ENCODE measurements at places on chromosomes 2 and 18. TPM values are rescaled to one million over a fixed set of nuclear protein-coding genes. Genes with fewer than 3 reads are reported as not detected.

GRCh38 chr2:222283634-222284033, 15.2 kb downstream of the PAX3 start:
- peaks cover 19% of the 10 kb centered on the region for H3K27me3 ChIP-seq
- H3K4me3 ChIP-seq: no peak overlapping the region
- no peak for DNase-seq
- H3K27ac ChIP-seq: no peak overlapping the region
- no peaks in the 10 kb centered on the region for H3K4me1 ChIP-seq

- H3K27ac ChIP-seq: peak overlapping the region; percentile 83
- peak overlapping the region; percentile 46 for H3K4me3 ChIP-seq
- H3K27me3 ChIP-seq: no peaks in the 10 kb centered on the region
- peak; percentile 65 for DNase-seq
- H3K36me3 ChIP-seq: no peaks in the 10 kb centered on the region
- H3K4me1 ChIP-seq: no peaks in the 10 kb centered on the region
These were observed 46.6 kb upstream of the HNRNPA3 start for GRCh38 chr2:177165721-177166711.

DNA sequence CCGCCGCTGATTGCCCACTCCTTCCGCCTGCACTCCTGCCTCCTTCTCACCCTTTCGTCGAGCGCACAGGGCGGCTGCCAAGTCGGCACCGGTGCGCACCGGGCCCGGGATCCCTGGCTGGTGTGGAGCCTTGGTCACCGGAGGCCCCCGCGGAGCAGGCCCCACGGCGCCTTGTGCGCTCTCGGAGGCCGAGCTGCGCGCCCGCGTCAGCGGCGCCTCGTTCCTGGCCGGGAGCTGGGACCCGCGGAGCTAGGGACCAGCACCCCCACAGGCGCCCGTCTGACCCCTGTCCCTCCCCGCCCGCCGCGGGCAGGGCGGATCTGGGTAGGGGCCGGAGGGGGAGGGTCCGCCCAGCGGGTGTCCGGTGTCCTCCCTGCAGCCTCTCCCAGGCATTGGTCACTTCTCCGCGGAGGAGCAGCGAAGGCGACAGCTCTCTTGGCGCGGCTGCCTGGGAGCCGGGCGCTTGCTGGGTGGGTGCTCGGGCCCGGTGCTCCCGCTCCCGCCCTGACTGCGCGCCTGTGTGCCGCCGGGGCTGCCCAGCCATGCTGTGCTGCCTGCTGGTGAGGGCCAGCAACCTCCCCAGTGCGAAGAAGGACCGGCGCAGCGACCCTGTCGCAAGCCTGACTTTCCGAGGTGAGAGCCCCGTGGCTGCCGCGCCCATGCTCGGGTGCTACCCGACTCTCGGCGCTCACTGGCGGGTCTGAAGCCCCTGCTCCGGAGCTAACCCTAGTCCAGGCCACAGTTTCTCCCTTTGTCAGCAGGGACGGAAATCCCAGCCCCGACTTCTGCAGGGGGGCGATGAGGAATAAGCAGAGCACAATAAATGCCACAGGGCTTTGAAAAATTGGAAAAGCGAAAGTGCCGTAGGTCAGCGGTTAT, 13.2 kb downstream of the DYSF start:
- H3K4me3 ChIP-seq: peak overlapping the region; percentile 68
- no peaks in the 10 kb centered on the region for H3K27me3 ChIP-seq
- H3K4me1 ChIP-seq: peaks cover 66% of the 10 kb centered on the region
- H3K27ac ChIP-seq: peak overlapping the region; percentile 73

DNA sequence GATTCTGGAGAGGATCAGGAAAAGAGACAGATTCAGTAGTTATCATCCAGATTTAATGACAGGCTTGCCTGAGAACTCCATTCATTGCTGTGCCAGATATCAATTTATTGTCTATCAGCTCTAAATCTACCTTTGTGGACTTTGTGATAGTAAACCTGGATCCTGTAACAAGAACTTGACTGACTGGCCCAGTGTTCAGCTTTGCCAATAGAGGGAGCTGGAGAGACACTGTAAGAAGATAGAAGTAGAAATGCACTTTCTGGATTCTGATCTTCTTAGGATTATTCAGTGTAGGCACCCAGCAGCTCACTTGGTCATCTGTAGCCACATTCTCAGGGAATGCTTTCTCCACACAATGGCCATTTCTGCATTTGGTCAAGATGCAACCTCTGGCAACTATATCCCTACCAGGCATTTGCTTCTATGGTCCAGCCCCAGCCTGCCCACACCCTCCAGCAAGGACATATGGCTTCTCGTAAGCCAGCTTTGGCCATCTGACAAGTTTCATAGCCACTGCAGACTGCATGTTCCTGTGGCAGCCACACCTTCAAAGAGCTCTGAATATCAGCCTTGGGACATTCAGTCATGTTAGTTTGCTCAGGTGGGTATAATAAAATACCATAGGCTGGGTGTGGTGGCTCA, 6.1 kb upstream of the SERPINB8 start:
- no peaks in the 10 kb centered on the region for H3K36me3 ChIP-seq
- H3K4me3 ChIP-seq: no peak overlapping the region
- no peak overlapping the region for H3K27ac ChIP-seq
- DNase-seq: no peak
- H3K4me1 ChIP-seq: no peaks in the 10 kb centered on the region

- no peak overlapping the region for H3K27ac ChIP-seq
- H3K4me1 ChIP-seq: no peaks in the 10 kb centered on the region
- no peak for DNase-seq
- no peaks in the 10 kb centered on the region for H3K27me3 ChIP-seq
These were observed 1099.0 kb upstream of the LRRTM1 start for GRCh38 chr2:81403508-81403907.

GRCh38 chr2:195659114-195659513, 2.1 kb downstream of the SLC39A10 start:
- no peaks in the 10 kb centered on the region for H3K27me3 ChIP-seq
- H3K4me1 ChIP-seq: peaks cover 33% of the 10 kb centered on the region
- peak overlapping the region; percentile 99 for H3K27ac ChIP-seq
- no peaks in the 10 kb centered on the region for H3K36me3 ChIP-seq
- H3K4me3 ChIP-seq: peak overlapping the region; percentile 99

GRCh38 chr2:105287692-105288091, 41.8 kb downstream of the TGFBRAP1 start:
- H3K27me3 ChIP-seq: no peaks in the 10 kb centered on the region
- no peak overlapping the region for H3K4me3 ChIP-seq
- H3K4me1 ChIP-seq: no peaks in the 10 kb centered on the region
- no peak overlapping the region for H3K27ac ChIP-seq
- H3K36me3 ChIP-seq: peaks cover 45% of the 10 kb centered on the region

DNA sequence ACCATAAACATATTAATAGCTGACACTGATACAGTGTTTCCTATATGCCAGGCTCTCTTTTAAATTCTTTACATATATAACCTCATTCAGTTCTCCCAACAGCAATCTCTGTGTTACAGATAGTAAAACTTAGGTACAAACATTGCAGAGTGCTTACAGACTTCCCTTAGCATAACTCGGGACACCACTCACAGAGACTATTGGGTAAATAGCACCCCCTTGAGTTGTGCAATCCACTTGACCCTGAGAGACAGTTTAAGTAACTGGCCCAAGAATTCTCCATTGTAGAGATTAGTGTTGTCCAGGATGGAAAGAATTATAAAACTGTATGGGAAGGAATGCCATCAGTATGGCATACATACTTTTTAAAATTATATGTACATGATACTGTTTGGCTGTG, 110.1 kb downstream of the POLE4 start:
- H3K36me3 ChIP-seq: no peaks in the 10 kb centered on the region
- H3K27me3 ChIP-seq: no peaks in the 10 kb centered on the region
- H3K4me3 ChIP-seq: no peak overlapping the region
- no peak overlapping the region for H3K27ac ChIP-seq
- DNase-seq: no peak

- DNase-seq: no peak
- no peak overlapping the region for H3K27ac ChIP-seq
- H3K4me1 ChIP-seq: peaks cover 21% of the 10 kb centered on the region
- no peaks in the 10 kb centered on the region for H3K27me3 ChIP-seq
- no peaks in the 10 kb centered on the region for H3K36me3 ChIP-seq
These were observed 3.3 kb upstream of the OSBPL6 start for GRCh38 chr2:178191004-178191508.

DNA sequence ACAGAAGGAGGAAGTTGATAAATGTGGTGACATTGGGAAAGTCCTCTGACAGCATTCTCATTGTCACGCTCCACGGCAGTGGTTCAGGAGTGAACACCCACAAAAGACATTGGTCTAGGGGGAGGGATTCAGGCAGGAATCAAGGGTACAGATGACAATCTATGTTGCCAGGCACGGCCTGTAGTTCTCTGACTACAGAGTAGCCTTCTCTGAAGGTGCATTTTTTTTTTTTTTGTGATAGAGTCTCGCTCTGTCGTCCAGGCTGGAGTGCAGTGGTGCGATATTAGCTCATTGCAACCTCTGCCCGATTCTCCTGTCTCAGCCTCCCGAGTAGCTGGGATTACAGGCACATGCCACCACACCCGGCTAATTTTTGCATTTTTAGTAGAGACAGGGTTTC, 7.4 kb upstream of the MOB1A start:
- H3K27ac ChIP-seq: no peak overlapping the region
- H3K27me3 ChIP-seq: no peaks in the 10 kb centered on the region
- H3K4me1 ChIP-seq: no peaks in the 10 kb centered on the region
- no peak overlapping the region for H3K4me3 ChIP-seq
- no peaks in the 10 kb centered on the region for H3K36me3 ChIP-seq

GRCh38 chr2:136008205-136008865, 22.9 kb upstream of the DARS1 start:
- H3K4me3 ChIP-seq: no peak overlapping the region
- H3K36me3 ChIP-seq: no peaks in the 10 kb centered on the region
- DNase-seq: peak; percentile 68
- H3K27me3 ChIP-seq: no peaks in the 10 kb centered on the region

- no peak overlapping the region for H3K4me3 ChIP-seq
- no peaks in the 10 kb centered on the region for H3K36me3 ChIP-seq
- DNase-seq: no peak
- H3K27ac ChIP-seq: no peak overlapping the region
- H3K27me3 ChIP-seq: no peaks in the 10 kb centered on the region
- no peaks in the 10 kb centered on the region for H3K4me1 ChIP-seq
These were observed 263.0 kb downstream of the ZNF516 start for GRCh38 chr18:76232010-76232409.

DNA sequence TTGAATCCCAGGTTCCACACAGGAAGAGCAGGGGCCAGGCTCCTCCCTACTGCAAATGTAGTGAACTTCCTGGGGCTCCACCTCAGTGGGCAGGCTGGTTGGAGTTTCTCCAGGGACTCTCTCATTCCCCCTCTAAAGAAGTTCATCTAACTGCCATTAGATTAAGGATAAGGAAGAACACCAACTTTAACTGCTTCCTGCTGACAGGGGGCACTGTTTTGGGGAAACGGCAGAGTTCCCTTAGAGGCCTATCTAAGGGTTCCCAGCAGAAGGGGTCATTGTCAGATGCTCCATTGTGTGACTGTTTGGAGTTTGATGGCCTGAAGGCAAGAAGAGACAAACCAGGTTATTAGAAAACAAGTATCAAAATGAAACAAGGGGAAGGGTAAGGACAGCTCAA, 2159.7 kb upstream of the PIK3C3 start:
- DNase-seq: no peak
- H3K36me3 ChIP-seq: no peaks in the 10 kb centered on the region
- H3K27me3 ChIP-seq: no peaks in the 10 kb centered on the region
- no peak overlapping the region for H3K4me3 ChIP-seq

GRCh38 chr2:201126308-201127151, 10.6 kb downstream of the CFLAR start:
- H3K27me3 ChIP-seq: no peaks in the 10 kb centered on the region
- H3K4me1 ChIP-seq: peaks cover 100% of the 10 kb centered on the region
- peak overlapping the region; percentile 100 for H3K27ac ChIP-seq
- H3K4me3 ChIP-seq: no peak overlapping the region

- H3K4me3 ChIP-seq: no peak overlapping the region
- no peaks in the 10 kb centered on the region for H3K36me3 ChIP-seq
- H3K27ac ChIP-seq: no peak overlapping the region
These were observed 18.0 kb downstream of the FBXO41 start for GRCh38 chr2:73266061-73266901.

DNA sequence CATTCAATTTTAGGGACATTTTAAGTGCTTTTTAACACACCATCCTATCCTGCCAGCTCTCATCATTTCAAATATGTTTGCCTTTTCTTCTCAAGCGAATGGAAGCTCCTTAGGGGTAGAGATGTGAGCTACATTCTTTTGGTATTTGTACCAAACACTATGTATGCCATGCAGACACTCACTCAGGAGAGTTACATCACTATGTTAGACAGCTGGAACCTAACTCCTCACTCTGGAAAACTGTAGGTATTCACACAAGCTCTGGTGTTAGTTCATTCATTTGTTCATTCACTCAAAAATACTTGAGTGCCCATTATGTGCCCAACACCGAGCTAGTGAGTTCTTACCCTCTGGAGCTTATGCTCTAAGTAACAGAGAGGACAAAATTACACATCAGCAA, 26.4 kb upstream of the RNU4ATAC start:
- H3K27me3 ChIP-seq: no peaks in the 10 kb centered on the region
- H3K27ac ChIP-seq: no peak overlapping the region
- no peak overlapping the region for H3K4me3 ChIP-seq
- no peak for DNase-seq

GRCh38 chr18:2312440-2312839, 258.9 kb downstream of the METTL4 start:
- H3K27me3 ChIP-seq: no peaks in the 10 kb centered on the region
- no peak overlapping the region for H3K27ac ChIP-seq
- H3K4me1 ChIP-seq: no peaks in the 10 kb centered on the region

DNA sequence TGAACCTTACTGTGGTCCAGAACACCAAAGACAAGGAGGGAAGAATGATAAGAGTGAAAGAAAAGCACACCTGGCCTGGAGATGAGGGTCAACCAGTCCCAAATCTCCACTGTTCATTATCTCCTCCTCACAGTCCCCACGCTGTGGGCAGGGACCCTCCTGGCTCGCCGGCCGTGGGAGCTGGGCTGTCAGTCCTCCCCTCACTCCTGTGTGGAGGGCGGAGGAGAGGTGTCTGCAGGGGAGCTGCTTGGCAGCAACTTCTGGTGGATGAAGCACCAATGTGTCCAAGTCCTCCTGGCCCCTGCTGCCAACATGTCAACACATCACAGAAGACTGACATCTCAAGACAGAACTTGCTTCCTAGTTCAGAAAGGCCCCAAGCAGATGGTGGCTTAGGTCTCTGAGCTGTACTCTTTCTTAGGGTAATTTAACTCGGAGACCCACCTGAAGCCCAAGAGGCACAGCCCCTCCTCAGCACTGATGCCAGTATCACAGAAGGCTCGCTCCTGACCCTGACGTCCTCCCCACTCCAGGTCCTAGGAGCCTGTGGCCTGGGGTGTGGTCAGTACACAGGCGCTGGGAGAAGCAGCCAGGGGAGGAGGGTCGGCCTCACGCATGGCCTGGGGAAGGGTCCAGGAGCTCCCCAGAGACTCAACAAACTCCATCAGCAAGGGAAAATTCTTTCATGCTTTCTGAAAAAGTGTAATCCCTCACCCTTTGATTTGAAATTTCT, 54.5 kb downstream of the PARD6G start:
- H3K4me3 ChIP-seq: no peak overlapping the region
- no peaks in the 10 kb centered on the region for H3K27me3 ChIP-seq
- H3K27ac ChIP-seq: no peak overlapping the region

The HOXD3 gene
- total RNA-seq: not detected

The CELF4 gene
- 3.9 TPM for total RNA-seq

The KLHL41 gene
- total RNA-seq: 44.0 TPM

The WIPF1 gene
- 17.5 TPM for total RNA-seq

The MAP2 gene
- total RNA-seq: 6.7 TPM

The ATP8B1 gene
- 13.0 TPM for total RNA-seq

The DSG1 gene
- 4.7 TPM for total RNA-seq

The SERPINB4 gene
- total RNA-seq: not detected

The ASB18 gene
- 7.6 TPM for total RNA-seq

The SLC14A1 gene
- total RNA-seq: 11.4 TPM

The GRB14 gene
- 4.4 TPM for total RNA-seq

The GALNT3 gene
- 0.11 TPM for total RNA-seq

Measured in right atrium auricular region (tissue), 2 donors.